ENCODE measurements at places on chromosomes 3 and 15. TPM values are rescaled to one million over a fixed set of nuclear protein-coding genes. Genes with fewer than 3 reads are reported as not detected.

DNA sequence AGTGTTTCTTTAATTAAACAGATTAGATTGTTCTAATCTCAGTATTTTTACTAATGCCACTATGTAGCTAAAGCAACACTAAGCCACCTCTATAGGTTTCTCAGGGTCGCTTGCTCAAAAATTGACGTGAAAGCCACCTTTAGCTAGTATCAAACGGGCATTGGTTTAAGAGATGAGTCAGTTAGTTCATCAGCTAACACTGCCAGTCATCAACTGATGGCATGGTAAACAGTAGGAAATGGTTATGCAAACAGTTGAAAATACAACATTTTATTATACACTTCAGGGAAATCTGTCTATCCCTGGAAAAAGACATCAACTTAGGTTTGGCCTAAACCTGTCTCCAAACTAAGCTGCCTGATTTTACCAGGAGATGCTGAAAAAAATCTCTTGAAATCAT, 582.3 kb upstream of the NAALADL2 start:
- H3K27ac ChIP-seq: no peak overlapping the region
- no peaks in the 10 kb centered on the region for H3K4me1 ChIP-seq
- no peaks in the 10 kb centered on the region for H3K27me3 ChIP-seq
- no peak overlapping the region for H3K4me3 ChIP-seq
- no peaks in the 10 kb centered on the region for H3K36me3 ChIP-seq

DNA sequence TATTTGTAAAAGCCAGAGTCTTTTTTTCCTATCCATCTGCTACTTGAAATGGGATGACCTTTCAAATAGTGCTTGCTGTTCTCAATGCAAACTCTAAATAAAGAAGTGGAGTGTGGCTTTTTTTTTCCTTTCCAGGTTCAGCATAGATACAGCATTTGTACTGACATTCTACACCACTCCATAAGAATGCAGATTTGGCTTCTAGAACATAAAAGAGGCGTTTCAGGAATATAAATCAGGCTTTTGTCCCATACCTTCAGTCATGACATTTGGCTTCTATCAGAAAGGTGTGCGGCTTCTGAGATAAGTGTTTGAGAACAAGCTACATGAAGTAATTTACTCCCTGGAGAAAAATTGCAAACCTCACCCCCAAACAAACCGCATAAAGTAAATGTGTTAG, 553.1 kb downstream of the FHIT start:
- H3K4me3 ChIP-seq: no peak overlapping the region
- no peaks in the 10 kb centered on the region for H3K4me1 ChIP-seq
- no peak overlapping the region for H3K27ac ChIP-seq
- no peak for DNase-seq

DNA sequence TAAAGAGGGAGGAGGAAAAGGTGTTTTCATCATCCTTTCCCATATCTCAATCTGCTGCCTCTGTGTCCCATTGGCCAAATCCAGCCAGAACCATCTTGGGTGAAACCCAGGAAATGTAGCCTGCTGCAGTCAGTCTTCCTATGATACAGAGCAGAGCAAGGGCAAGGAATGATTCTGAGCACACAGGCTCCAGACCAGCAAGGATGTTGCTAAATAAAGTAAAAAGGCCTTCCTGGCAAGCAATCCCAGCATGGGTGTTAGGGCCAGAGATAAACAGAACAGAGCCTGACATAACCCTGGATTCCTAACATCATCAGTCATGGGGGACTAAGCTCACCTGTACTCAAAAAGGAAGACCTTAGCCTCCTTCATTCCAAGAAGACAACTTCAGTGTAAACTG, 90.7 kb upstream of the AGTR1 start:
- DNase-seq: peak; percentile 58
- no peak overlapping the region for H3K27ac ChIP-seq
- no peak overlapping the region for H3K4me3 ChIP-seq
- H3K4me1 ChIP-seq: peaks cover 8% of the 10 kb centered on the region
- H3K27me3 ChIP-seq: no peaks in the 10 kb centered on the region
- no peaks in the 10 kb centered on the region for H3K36me3 ChIP-seq

DNA sequence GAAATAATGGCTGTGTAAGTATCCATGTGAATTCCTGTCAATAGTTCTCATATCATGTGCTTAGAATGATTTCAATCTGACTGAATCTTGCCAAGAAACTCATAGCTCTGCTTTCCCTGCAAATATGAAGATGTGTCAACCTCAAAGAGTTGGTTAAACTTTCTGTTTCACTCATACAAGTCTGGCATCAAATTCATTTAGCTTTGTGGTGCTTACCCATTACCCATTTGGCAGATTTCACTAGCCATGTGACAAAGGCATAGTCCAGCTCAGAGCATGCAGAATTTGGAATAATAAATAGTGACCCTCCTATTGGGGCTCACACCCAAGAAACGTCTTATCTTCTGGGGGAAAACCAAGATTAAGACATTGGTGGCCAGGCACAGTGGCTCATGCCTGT, 256.6 kb upstream of the TPRG1 start:
- no peak overlapping the region for H3K4me3 ChIP-seq
- H3K36me3 ChIP-seq: no peaks in the 10 kb centered on the region
- H3K4me1 ChIP-seq: no peaks in the 10 kb centered on the region
- H3K27ac ChIP-seq: no peak overlapping the region
- no peaks in the 10 kb centered on the region for H3K27me3 ChIP-seq
- no peak for DNase-seq

The TGM4 gene
- not detected for total RNA-seq

The SLC12A1 gene
- not detected for total RNA-seq

The C3orf85 gene
- not detected for total RNA-seq

The SRGAP3 gene
- 4.5 TPM for total RNA-seq
